A549 treated with CORT108297 at 1 μM for 4 hours (cell line): ENCODE measurements at places on chromosomes 13 and 19. TPM values are rescaled to one million over a fixed set of nuclear protein-coding genes. Genes with fewer than 3 reads are reported as not detected.

The BSG gene
- total RNA-seq: 715 to 760 TPM (median 743 TPM) in 5 replicates

The CYP2A6 gene
- total RNA-seq: 0.10 TPM in 1 of 5 replicates, not detected in the others

The ZNF536 gene
- not detected in 5 replicates for total RNA-seq

The CGB2 gene
- 0.33 to 0.71 TPM (median 0.35 TPM) in 4 of 5 replicates, not detected in the other for total RNA-seq

The C2CD4C gene
- 0.25 to 0.59 TPM (median 0.54 TPM) in 5 replicates for total RNA-seq

The KIR3DL1 gene
- not detected in 5 replicates for total RNA-seq

The ZFP30 gene
- 6.2 to 8.4 TPM (median 7.1 TPM) in 5 replicates for total RNA-seq

The LYPD3 gene
- total RNA-seq: 0.27 to 0.62 TPM (median 0.45 TPM) in 5 replicates
